ENCODE measurements at places on chromosomes 2 and 18.
A peak's percentile ranks its signal among the peaks of the same experiment; 100 is the strongest.

DNA sequence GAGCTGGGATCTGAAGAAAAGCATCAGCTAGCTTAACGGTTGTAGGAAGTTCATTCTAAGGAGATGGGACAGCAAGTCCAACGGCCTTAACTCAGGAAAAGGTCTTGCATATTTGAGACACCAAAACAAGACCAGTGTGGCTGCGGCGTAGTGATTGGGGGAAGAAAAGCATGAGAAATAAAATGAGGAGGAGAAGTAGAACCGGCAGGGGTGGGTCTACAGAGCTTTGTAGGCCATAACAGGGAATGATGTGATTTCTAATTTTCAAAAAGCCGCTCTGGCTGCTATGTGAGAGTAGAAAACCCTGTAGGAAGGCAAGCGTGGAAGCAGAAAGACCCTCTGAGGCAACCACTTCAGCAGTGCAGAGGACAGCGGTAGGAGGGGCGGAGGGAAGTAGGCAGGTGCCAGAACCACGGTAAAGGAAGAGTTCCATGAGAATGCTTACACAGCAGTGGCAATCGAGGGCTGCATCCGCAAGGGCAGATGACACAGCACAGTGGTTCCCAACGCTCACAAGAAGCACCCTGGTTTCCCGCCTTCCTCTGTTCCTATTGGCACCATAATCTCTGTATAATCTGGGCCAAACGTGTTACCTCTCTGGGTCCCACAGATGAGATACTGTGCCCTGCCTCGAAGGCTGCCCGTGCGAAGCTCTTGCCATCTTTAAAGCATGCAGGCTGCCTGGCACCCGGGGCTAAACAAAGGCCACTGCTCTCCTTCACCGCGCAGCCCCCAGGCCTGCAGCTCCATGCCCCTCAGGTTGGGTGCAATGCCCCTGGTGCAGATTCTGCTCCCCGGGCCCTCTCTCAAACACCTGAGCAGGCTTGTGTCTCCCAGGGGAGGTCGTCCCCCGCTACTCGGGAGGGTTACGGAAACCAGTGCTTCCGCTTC lies 795 bp downstream of the ANKRD39 start:
- DNase-seq = no peak

- DNase-seq = no peak
Measured at GRCh38 chr2:179981085-179981484, 26.0 kb downstream of the CWC22 start.

- no peak for DNase-seq
Measured at GRCh38 chr2:75801234-75801982, 90.7 kb upstream of the GCFC2 start.

DNA sequence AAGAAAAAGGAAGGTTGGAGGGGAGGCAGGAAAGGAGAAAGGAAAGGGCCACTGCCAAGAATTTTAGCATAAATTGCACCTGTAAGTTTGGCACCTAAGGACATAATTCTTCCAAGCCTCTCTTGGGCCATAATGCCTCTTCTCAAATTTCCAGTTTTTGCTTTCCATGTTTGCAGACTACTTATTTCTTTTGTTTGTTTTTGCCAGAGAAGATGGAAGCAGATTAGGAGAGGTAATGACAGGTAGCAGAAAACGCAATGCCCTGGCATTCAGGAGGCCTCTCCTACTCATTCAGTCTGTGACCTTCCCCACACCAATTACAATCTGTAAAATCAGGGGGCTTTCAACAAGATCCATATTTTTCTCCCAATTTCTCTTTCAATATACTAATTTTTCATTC lies 56.8 kb downstream of the MRPL33 start:
- DNase-seq = no peak

DNA sequence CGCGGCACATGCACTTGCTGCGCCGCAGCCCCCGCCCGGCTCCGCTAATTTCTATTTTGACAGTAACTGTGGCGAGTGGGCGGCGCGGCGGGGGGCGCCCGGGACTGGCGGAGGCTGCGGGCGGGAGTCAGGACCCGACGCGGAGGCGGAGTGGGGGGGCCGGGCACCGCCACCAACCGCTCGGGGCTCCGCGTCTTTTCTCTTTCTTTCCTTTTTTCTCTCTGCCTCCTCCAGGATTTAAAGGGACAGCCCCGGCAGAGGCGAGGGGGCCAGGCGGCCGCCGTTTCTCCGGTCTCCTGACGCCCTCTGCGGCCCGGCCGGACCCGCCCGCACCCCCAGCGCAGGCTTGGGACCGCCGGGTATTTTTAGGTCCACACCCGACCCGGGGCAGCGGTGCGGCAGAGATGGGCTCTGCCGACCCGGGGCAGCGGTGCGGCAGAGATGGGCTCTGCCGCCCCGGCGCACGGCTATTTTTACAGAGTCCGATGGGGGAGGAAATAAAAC lies 460 bp upstream of the ZBTB7C start:
- peak; percentile 38 for DNase-seq

DNA sequence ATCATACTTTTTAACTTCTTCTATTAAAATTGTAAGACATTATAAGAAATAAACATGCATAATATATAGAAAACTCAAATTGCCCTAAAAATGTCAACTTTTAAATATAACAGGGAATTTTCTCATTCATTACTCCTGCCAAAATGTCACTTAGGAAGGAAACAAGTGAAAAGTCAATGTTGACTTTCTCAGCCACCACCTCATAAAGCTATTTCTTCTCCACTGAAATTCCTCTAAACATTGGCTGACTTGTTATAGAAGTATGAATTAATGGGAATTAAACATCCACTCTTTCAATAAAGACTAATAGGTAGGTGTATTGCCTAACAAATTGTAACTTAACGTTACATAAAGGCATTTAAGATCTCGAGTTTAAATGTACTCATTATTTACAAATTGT lies 499.7 kb upstream of the SYT4 start:
- DNase-seq = peak; percentile 82

DNA sequence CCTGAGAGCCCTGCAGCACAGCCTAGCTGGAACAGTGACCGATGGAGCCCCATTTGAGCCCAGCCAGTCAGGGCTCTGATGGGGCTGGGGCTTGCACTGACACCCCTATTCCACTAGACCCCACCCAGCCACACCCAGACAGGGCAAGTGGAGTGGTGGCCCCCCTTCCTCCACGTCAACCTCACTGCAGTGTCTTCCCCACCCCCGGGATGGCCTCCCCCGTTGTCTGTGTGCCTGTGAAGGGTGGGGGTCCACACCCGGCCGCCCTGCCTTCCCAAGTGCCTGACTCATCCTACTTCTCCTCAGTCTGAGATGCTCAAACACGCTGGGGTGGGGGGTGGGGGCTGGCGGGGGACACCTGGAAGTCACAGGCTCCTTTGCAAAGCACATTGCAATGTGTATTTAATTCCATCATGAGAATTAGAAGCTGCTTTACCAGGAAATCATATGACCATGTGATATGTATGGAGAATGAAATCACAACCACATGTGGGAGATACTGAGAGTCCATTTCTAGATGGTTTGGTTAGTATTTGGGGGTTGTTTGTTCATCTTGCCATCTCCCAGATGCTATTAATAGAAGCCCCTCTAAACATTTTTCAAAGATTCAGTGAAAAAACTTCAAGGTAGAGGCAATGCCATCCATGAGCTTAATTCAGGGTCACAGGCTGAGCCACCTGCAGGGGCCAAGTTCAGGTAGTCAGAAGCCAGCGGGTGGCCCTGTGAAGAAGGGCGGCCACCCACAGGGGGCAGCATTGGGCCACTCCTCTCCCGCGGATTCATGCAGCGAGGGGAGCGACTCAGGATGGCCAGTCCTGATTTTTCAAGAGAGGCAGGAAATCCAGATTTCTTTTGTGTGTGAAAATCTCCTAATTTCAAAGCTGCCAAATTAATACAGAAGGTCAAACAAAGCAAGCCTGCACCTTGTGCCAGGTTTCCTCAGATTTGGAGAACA lies 22.7 kb upstream of the GMPPA start:
- DNase-seq = peak; percentile 82

- no peak for DNase-seq
Measured at GRCh38 chr2:101190747-101191516, 39.8 kb upstream of the TBC1D8 start.

GRCh38 chr2:171540437-171540836 lies 18.2 kb downstream of the CYBRD1 start:
- no peak for DNase-seq

DNA sequence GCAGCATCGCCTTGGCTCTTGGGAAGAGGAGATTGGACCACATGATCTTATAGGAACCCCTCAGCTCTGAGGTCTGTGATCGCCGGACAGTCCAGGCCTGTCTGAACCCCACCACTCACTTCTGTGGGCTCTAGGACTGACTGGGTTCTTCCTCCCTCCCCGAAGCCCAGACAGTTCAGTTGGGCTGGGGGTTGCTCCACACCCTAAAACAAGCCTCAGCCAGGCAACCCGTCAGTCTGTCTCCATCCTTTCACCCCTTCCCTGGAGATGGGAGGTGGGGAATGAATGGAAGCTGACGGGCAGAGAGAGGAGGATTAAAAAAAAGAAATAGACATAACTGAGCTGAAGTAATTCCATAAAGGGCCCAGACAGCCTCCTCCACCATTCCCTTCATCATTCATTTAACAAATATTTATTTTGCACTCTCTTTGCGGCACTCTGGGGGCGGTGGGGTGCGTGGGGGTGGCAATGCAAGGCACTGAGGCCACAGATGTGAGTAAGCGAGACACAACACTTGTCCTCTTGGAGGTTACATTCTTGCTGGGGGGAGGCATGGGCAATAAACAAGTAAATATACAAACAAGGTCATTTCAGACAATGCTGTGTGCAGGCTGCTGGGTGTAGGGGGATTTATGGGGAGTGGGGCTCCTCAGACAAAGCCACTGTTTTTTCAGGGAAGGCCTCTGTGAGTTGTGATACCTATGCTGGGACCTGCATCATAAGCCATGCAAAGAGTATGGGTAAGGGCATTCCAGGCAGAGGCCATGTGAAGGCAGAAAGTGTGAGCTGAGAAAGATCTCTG lies 12.9 kb downstream of the WNT10A start:
- no peak for DNase-seq

- DNase-seq = no peak
Measured at GRCh38 chr2:197324801-197325200, 14.2 kb upstream of the ANKRD44 start.

GRCh38 chr2:30147196-30147714 lies 448 bp downstream of the YPEL5 start:
- no peak for DNase-seq

GRCh38 chr2:207219676-207220501 lies 54.1 kb upstream of the KLF7 start:
- no peak for DNase-seq

GRCh38 chr2:109528811-109529501 lies 84.8 kb downstream of the SEPTIN10 start:
- DNase-seq = no peak

- DNase-seq = no peak
Measured at GRCh38 chr18:77505499-77505898, 255.9 kb downstream of the GALR1 start.

DNA sequence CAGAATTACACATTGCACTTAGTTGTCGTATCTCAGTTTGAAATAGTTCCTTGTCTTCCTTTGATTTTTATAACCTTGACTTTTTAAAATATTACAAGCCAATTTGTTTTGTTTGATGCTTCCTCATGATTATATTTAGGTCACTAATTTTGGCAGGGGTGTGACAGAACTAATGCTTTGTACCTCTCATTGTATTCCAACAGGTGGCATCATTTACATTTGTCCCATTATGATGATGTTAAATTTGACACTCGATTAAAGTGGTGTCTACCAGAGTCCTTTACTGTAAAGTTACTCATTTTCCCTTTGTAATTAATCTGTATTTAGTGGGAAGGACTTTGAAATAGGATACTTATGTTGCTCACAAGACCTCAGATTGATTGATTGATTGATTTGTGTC lies 21.5 kb upstream of the MFSD2B start:
- no peak for DNase-seq

DNA sequence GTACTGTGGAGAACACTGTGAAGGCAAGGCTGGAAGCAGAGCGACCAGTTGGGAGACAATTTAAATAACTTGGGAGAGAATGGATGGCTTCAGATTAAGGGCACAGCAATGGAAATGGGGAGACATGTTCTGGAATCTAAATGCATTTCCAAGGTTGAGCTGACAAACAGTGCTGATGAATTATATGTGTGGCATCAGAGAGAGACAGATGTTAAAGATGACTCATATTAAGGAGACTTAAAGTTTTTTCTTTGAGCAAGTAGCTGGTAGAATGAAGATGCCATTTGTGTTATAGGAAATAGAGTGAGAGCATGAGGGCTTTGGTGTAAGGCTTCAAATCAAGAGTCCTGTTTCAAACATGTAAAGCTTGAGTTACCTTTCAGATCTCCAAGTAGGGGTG lies 441.8 kb downstream of the SETBP1 start:
- no peak for DNase-seq

DNA sequence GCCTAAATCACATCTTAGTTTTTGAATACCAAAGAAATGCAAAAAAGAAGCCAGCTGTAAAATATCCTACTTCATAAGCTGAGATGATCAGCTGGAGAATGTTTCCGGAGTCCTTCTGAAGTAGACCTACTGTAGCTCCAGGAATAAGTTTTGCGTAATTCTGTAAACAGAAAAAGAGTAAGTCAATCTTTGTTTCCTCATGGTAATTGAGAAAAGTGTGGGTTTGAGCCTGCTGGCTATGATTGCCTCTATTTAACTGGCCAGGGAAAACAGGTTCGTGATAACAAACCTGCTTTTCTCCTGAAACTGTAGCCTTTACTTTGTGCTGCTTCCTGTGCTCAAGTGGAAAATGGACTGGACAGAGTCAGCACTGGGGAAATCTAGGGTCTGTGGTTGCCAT lies 58.2 kb downstream of the ITGB6 start:
- peak; percentile 71 for DNase-seq

DNA sequence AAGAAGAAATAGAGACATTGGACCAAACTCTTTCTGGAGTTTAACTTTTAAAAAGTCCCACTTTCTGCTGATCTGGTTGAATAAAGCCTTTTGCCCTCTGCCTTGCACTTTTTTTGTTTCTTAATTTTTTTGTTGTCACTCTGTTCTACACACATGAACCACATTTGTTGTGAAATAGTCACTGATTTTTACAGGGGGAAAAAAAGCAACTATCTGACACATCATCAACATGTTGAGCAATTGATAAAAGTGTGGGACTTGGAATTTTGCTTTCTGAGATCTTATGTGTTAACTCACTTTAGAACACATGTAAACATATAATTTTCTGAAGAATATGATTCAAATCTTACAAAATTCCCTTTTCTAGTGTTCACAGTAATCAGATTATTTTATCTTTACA lies 414.8 kb upstream of the FIGN start:
- DNase-seq = peak; percentile 6

DNA sequence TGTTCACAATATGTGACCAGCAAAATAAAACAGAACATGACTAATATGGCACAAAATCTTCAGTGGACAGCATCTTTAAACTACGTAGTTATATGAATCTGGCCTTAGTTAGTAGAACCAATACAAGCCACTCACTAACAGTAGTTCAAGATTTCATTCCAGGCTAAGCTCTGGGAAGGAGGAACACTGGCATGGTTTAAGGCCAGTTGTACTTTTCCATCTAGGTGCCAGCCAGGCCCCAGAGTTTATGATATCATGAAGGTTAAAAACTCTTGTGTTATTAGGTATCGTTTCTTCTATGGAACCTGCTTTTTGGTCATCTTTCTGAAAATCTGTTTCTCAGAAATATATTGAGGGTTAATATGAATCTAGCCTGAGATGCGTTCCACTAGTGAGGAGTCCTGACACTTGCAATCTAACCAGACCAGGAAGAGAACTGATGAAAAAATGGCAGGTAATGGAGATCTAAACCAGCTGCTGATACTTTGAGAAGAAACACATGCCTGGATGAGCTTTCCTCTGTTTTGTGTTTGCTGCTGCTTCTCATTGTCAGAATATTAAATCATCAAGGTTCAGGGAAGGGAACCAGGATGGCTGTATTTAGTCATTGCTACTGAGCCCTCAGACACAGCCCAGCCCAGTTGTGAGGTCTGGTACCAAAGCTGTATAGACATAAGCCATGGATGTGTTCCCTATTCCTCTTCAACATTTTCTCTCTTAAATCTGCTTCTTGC lies 182.8 kb upstream of the SETBP1 start:
- no peak for DNase-seq

- DNase-seq = no peak
Measured at GRCh38 chr2:203751685-203752271, 45.3 kb downstream of the CD28 start.
